NCI-H2227 treated with DMSO at 0.1 percent for 48 hours (cell line): ENCODE measurements at places on chromosomes 11 and 22.

DNA sequence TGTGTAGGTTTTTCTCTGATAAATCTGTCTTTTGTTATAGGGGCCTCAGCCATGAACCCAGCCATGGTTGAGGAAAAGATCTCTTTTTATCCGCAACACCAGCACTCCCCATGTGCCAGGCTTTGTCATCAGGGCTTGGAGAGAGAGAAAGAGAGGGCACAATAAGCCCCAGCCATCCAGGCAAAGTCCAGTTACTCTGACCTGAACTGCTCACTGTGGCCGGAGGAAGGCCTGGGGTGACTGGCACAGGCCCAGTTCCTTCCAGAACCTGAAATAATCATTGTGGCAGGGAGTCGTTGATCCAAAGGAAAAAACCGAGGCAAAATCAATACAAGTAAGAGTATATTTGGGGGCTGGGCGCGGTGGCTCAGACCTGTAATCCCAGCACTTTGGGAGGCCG, 3.9 kb upstream of the ARHGAP8 start:
- DNase-seq: no peak

DNA sequence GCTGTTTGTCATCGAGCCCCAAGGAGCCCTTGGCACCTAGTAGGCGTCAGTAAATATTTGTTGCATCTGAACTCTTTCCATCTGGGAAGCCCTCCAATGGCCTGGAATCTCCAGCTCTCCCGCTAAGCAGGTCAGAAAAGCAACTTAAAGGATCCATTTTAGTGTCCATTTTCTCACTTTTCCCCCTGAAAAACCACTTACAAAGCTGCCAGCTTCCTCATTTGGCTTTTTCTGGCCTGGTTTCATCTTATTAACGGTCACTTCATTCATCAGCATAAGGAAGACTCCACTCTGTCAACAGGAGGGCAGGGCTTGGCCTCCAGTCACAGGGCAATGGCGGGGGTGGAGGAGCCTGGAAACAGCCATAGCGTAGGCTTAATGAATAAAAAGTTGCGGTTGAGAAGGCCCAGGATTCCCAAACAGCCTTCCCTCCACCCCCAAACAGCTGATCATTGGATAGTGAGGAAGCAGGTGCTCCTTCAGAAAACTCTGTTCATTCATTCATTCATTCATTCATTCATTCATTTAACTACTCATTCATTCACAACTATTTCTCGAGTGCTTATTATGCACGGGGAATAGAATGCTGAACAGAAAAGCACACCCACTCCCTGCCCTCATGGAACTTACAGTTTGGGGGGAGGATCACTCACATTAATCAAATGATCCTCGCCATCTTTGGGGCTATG, 104.5 kb upstream of the RCN1 start:
- no peak for DNase-seq

DNA sequence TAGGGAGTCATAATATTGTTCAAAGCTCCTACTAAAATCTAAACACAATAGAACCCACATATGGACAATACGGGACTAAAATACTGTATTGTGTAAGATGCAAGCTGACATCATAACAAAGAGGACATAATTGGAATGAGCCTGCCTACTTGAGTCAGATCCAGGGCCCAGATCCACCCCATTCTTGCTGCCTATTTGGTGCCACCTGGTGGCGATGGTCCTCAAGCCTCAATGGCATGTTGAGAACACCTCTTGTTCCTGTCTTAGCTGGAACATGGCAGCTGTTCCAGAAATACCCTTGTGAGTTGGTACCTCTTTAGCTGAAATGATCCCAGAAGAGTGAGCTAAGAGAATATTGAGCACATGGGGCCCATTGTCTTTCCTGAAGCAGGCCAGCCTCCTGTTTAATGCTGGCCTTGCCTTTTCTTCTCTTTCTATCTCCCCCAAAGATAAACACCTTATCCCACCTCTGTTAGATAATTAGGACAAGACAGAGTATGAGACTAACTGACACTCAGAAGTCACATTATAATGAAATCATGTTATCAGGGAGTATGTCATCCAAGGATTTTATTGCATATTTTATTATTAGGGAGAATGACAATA, 680.9 kb upstream of the ANO5 start:
- DNase-seq: peak; percentile 56

DNA sequence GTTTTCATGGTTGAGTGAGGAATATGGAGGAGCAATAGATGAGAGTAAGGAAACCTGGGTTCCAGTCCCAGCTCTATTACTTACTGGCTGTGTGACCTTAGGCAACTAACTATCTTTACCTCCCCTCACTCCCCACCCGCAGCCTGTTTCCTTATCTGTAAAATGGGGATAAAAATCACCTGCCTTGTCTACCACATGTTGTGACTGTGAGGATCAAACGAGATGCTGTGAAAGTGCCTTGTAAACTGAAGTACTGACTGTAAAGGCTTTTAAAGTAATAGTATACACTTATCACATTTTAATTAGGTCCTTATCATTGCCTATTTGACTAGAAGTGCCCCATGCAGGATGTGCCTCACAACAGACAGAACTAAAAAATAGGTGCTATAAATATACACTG, 18.9 kb upstream of the PPP2R1B start:
- DNase-seq: no peak

DNA sequence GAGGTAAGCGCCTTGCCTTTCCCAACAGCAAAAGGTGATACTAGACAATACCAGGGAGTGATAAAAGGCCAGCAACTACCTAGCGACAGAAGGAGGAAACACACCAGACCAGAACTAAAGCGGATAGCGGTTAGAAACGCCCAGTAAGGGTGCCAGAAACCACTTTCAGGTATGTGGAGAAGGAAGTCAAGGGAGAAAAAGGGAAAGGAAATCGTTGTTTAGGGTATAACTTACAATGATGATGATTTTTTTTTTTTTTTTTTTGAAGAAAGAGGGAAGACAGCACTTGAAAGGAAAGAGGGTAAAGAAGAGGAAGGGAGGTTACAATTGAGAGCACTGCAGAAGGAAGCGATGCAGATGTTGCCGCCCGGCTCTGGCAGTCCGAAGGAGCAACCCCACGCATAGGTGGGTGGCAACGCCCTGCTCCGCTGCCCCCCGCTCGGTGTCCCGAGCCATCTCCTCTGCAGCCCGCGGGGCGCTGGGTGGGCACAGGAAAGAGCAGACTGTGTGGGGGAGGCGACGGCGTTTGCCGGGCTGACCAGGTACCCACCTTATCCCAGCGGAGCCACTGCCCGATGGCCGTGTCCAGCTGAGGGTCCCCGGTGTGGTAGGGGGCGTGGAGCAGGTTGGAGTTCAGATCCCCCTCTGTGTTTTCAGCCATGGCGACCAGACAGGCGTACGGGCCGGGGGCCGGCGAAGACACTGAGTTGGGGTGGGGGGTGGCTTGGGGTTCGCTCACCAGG, 561 bp downstream of the PGM2L1 start:
- peak; percentile 70 for DNase-seq

DNA sequence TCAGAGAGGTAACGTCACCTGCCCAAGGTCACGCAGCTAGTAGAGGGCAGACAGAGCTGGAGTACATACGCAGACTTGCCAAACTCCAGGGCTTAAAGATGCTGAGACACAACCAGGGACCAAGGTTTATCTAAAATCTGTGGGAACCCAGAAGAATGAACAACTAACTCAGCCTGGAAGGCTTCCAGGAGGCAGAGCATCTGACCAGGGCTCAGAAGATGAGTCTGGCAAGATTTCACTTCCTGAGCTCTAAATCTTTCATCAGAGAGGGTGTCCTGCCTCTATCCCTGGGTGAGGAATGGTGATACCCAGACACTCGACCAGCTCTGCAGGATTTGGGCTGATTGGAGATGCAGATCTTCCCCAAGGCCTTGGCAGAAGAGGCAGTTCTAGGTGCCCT, 9.1 kb downstream of the GAL3ST1 start:
- no peak for DNase-seq

DNA sequence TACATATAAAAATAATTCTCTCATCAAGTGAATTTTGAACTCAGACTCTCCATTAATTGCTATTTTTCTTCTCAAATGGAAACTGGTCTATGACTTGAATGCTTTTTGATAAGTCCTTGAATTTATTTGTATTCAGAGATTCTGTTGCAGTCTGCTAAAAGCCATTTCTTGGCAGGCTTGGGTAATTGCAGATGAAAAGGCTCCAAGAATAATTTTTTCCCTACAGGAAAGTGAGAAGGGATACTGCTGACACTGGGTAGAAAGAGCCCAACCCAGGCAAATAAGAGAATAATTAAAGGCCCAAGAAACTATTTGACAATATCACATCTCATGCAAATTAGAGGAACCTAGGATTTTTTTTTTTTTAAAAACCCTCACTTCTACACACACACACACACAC, 246.5 kb upstream of the DDI1 start:
- no peak for DNase-seq

- DNase-seq: no peak
These were observed 2.2 kb upstream of the BCO2 start for GRCh38 chr11:112173152-112173551.

DNA sequence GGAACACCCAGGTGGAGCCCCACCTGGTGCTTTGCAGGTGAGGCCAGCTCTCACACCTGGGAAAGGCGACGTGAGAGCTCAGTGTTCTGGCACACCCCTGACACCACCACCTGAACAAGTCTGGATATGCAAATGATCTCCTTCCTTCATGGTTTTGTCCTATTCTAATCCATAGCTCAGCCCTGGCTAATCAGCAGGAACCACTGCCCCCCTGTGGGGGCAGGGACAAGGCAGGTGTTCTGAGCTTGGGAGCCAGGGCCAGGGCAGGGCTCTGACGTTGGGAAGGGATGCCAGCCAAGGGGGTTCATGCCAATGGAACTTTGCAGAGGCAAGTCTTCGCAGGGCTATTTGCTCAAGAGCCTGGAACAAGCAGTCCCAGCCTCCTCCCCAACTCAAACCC, 144.2 kb downstream of the TRIM29 start:
- no peak for DNase-seq

GRCh38 chr11:44621784-44622183, 56.3 kb downstream of the CD82 start:
- no peak for DNase-seq

DNA sequence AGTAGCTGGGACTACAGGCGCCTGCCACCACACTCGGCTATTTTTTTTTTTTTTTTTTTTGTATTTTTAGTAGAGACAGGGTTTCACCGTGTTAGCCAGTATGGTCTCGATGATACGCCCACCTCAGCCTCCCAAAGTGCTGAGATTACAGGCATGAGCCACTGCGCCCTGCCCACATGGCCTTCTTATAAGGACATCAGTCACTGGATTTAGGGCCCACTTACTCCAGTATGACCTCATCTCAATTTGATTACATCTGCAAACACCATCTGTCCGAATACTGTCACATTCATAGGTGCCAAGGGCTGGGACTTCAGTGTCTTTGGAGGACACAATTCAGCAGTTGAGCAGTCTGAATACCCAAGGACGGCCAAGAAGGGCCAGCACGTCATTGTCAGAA, 8.2 kb upstream of the PRR5 start:
- DNase-seq: no peak

- no peak for DNase-seq
These were observed 243.4 kb upstream of the POU2AF2 start for GRCh38 chr11:111001986-111002611.

- DNase-seq: peak; percentile 81
These were observed 51.5 kb upstream of the LRRC32 start for GRCh38 chr11:76721755-76722677.

GRCh38 chr11:123354371-123354975, 75.6 kb upstream of the GRAMD1B start:
- DNase-seq: no peak

- DNase-seq: no peak
These were observed 61.7 kb downstream of the BRD1 start for GRCh38 chr22:49765951-49766350.

GRCh38 chr11:44531636-44532035, 33.8 kb upstream of the CD82 start:
- DNase-seq: no peak

GRCh38 chr11:46917109-46917761, 1.1 kb downstream of the LRP4 start:
- no peak for DNase-seq

- no peak for DNase-seq
These were observed 2.6 kb upstream of the PANX2 start for GRCh38 chr22:50167689-50168489.
